ENCODE measurements at places on chromosomes 3 and 15.
A peak's percentile ranks its signal among the peaks of the same experiment; 100 is the strongest.

DNA sequence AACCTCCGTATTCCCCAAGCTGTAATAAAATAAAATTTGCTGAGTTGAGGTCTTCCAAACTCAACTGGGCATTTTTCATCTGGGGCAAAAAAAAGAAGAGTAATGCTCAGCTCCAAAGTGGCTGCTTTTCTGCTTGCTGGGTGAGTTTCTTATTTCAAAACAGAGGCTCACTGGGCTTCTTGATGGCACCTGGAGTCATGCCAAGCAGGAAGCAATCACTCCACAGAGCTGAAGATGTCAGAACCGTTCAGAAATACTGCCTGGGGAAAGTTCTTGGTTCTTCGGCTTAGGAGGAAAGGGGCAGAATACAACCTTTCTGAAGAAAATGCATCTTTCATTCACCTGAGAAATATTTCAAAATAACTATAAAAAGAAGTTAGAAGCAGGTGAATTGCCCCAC, 4.1 kb downstream of the CCR9 start:
- no peak for DNase-seq

DNA sequence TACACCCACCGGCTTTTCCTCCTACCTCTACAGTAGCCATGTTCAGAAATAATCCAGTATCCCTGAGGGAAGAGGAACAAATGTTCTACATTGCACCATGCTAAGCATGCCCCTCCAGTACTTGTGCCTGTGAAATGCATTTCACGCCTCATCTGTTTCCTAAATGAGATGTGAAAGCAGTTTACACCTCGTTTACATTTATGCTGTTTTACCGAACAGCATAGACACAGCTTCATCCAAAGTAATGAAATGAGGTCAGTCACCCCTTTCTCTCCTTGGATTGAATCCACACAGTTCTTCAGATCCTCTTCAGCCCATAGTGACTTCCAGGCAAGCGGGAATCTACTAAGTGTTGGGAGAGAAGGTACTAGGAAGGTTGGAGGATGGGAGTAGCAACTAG, 514.3 kb downstream of the PDCD6IP start:
- no peak for DNase-seq

GRCh38 chr15:68372291-68372811, 59.6 kb downstream of the ITGA11 start:
- DNase-seq: no peak

DNA sequence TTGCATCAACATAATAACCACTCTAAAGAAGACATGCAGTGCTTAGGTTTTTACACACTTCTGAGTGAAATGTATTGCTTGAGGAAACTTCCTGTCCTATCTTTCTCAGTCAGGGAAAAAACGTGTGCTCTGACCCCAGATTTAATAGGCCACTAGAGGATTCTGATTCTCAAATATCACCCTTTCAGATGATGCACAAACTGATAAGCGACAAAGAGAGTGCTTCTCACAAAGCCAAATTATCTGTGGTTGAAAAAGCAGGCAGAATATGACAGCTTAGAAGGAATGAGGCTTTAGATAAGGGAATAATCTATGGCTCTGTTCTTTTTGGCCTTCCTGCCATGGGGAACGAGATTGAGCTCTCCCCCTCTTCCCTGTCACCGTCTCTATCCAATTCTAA, 583.4 kb upstream of the SGO1 start:
- no peak for DNase-seq

DNA sequence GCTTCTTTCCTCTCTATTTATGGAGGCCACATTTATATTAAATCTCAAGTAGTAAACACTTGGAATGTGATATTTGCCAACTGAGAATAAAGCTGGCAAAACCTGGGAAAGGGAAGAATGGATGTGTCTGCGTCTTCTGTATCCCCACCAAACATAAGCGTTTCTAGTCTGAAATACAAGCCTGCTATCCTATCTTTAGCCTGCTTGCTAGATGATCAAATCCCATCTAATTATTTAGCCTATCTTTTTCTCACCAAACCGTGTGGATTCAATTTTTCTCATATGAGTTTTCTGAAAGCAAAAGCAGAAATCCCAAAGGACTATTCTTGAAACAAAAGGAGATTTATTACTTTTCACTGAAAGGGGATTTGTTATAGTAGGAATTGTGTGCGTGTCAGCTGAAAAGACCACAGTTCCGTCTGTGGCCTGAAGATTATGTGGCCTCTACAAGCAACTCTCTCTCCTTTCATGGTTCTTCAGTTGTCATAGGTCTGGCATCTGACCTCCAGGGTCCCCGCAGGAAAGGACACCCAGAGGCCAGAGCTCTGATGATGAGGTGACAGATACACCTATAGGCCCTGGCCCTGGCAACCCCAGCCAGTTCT, 266.0 kb upstream of the MCTP2 start:
- no peak for DNase-seq

DNA sequence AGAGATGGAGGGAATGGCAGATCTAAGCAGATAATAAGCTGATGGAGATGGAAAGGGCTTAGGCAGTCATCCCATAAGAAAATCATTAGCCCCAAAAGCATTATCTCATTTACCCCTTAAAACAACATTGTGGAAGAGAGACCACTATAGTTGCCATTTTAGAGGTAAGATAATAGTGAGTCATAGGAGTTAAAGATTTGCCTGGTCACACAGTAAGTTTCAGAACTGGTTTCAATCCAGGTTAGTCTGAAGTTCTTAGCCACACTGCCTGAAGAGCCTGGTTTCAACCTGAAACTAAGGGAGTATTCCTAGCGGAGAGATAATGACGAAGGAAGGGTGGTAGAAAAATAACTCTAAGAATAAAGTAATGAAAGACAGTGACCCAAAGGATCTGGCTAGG, 13.0 kb upstream of the UBR1 start:
- no peak for DNase-seq

- no peak for DNase-seq
Measured at GRCh38 chr3:41088882-41089281, 110.4 kb upstream of the CTNNB1 start.

DNA sequence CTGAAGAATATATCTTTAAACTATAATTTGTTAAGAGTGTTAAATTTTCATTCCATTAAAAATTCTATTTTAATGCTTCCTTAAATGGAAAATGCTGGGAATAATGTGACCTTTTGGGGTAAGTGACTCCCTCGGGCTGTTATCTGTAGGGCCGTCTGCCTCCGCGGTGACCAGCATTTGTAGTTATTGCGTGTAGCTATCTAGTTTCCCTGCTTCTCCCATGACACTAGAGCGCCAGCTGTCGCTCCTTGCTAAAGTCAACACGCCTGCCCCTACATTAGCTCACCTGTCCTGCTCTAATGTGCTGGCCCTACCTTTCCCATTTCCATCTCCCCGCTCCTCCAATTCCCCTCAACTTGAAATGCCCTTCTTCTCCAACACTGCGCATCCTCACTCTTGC, 12.4 kb upstream of the CHRM5 start:
- DNase-seq: no peak

GRCh38 chr3:167700046-167700445, 34.6 kb downstream of the PDCD10 start:
- DNase-seq: no peak

DNA sequence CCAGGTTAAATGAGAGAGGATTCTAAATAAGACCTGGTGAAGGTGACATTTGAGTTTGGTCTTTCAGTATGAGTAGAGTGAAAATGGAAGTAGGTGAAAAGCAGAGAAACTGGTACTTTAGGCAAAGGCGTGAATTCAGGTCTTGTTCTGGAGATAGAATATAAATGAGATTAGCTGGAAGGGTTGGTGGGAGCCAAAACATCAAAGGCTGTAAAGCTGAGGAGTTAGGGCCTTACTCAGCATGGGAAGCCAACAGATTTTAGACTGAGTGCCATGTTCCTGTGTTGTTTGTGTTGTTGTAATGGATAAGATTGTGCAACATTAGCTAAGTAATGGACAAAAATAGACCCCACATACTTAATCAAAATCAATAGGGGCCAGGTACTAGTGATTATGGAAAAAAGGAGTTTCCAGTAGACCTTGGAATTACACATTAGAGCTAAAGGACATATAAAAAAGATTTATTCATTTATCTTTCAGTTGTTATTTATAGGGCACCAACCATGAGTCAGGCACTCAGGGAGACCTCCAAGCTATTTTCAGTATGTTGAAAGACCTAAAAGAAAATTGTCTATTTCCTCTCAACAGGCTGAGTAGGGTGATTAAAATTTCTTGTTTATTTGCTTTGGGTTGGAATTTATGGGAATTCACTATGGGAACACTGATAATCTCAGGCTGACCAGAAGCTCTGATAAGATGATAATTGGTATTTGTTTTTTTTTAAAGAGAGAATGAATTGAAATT, 20.8 kb downstream of the ARL14 start:
- DNase-seq: no peak

DNA sequence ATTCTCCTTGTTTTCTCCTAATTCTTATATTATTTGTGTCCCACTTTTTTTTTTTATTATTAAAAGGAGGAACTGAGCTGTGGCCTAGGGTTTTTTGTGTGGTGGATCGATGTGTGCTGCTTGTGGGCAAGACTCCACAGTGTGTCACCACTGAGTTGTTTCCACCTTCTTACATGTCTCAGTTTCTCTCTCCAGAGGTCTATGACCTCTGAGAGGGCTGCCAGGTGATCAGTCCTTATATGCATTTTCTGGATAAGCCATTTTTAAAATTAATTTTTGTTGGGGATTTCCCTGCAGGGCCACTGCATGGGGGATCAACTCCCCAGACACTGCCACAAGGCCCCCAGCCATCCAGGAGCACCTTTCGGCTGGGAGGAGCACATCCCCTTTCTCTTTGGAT, 27.8 kb downstream of the IQCF6 start:
- no peak for DNase-seq

GRCh38 chr15:47412136-47412535, 305.2 kb upstream of the SEMA6D start:
- peak; percentile 39 for DNase-seq

- DNase-seq: no peak
Measured at GRCh38 chr3:55172913-55173312, 245.1 kb upstream of the LRTM1 start.

DNA sequence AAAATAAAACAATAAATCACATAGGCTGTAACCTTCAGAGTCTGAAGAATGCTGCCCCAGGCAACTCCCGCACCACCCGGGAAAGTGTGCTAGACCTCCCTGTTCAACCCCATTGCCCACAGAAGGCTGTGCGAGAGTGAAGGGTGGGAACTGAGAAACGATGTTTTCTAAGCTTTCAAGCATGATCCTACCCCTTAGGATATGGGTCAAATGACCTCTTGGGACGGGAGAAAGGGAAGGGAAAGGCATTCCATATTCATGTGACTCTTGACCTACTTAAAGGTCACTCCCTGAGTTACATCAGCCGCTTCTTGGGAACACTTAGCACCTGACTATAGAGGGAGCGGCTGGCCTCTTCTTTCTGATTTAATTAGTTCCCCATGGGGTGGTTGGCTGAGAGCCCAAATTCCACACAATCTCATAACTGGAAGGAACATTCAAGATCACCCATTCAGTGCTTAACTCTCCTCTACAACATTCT, 114.7 kb upstream of the SLC24A5 start:
- DNase-seq: no peak

DNA sequence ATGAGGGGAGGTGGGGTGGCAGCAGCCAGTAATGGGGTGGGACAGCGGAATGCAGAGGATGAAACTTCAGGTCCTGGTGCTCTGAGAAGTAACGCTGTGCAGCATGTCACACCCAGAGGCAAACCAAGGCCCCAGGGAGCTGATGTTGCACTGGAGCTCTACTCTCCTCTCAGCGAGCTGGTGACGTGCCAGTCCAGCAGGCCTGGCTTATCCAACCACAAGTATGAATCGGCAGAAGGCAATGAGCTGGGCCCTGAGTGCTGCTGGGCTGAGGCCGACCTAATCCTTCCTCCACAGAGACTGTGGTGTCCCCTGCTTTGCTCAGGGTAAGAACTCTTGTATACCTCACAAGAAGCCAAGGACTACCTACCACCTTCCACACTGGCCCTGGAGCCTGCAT, 30.5 kb downstream of the CD86 start:
- no peak for DNase-seq

DNA sequence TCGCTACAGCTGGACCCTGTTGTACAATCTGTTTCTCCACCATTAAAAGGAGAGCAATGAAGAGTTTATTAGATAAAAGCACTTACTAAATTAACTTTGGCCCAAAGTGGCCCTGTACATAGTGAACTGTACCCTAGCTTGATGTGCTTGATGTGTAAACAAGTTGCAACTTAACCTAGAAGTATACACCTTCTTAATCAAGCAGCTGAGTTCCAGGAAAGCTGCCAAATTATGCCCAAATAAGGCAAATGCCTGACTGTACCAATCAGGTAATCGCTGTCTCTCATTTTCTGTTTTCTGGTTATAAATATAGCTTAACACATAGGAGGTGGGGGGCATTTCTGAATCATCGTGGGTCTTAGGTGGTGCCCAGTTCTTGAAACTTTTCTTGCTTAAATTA, 704.8 kb upstream of the CBLB start:
- DNase-seq: no peak

- DNase-seq: no peak
Measured at GRCh38 chr3:42183991-42184632, 81.9 kb downstream of the CCK start.

DNA sequence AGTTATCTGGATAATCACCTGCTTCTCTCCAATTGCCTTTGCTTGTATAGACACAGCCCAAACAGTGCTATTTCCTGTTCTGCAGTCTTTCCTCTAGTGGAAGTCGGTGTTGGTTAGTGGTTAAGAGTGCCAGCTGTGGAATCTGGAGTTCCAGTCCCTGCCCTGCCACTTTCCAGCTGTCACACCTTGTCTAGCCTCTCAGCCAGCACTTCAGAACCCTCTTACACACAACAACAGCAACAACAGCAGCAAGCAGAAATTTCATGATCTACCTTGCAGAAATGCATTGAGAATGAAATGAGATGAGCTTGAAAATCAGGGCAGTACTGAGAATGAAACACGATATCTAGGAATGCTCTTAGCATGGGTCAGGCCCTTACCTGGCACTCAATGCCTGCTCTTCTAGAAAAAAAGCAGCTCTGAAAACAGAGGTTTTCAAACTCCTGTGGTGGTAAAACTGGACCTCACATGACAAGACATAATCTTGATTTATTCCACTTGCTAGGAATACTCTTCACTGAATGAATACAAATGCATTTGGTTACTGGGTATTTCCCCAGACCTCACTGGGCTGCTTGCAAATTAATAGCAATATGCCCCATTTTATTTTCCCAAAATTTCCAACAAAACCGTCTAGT, 3.3 kb upstream of the WNT5A start:
- no peak for DNase-seq

GRCh38 chr15:101362359-101362758, 67.3 kb upstream of the SNRPA1 start:
- no peak for DNase-seq

- no peak for DNase-seq
Measured at GRCh38 chr3:95752199-95752598, 1062.2 kb upstream of the EPHA6 start.

DNA sequence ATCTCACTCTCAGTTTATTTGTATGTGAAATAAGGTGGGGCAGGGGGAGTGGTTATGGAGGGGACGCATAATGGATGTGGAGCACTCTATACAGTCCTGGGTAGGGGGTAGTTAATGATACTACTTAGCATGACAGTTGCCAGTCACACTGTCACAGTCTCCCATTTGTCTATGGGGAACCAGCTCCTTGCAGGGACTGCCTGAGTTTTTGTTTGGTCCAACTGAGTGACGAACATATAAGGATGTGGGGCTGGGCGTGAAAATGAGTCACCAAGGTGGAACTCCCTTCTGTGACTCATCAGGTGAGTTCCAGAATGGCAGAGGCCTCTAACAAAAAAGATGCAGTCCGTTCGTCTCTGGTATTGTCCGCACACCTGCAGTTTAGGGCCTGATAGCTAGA, 235.3 kb upstream of the ST8SIA2 start:
- DNase-seq: no peak

Measured in right hindlimb (tissue), 1 donor.